Stimulated activated CD4-positive, alpha-beta T cell treated with anti-CD3 and anti-CD28 coated beads, TNF-alpha, amount 100 ng/mL, for 1 hour (primary cell): ENCODE measurements at places on chromosomes 5 and 9.

DNA sequence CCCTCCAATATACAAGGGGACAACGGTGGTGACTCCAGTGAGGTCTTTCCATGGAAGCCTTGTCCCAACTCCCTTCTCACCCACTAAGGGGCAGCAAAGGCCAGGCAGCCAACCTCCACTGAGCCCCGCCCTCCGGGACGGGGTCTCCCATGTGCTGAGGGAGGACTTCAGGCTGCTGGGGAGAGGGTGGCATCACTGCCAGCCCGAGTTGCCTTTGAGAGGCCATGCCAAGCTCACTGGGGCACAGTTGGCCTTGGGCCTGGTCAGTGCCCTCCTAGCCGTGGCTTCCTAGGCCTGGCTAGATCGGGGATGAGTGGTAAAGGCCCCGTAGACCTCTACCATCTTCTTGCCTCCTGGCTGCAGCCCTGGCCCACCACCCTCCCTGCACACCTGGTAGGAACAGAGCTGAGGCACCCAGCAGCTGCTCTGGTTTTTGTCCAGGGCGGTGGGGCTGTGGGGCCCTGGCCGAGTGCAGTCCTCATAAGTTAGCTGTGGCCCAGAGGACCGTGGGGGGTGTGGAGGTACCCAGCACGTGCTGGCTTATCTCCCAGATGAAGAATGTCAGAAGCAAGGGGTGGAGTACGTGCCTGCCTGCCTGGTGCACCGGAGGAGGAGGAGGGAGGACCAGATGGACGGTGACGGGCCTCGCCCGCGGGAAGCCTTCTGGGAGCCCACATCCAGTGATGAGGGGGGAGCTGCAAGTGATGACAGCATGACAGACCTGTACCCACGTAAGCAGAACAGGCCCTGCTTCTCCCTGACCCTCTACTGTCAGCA lies 3.2 kb downstream of the SURF2 start:
- DNase-seq = no peak

DNA sequence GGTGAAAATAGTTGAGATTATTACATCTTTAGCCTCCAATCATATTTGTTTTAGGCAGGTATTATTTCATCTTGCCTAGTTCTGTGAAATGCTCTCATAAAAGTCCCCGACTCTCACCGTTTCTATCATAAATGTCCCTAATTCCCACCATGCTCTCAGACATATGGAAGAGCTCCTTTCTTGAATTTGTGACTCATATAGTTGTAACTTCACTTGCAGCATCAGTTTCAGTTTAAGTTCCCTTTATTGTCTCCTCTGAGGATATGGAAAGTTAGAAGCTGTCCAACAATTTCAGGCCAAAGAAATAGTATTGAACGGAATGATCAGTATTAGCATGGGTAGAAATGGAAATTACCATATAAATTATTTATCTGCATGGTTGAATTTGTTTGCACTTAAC lies 187.5 kb upstream of the NR4A3 start:
- DNase-seq = no peak

DNA sequence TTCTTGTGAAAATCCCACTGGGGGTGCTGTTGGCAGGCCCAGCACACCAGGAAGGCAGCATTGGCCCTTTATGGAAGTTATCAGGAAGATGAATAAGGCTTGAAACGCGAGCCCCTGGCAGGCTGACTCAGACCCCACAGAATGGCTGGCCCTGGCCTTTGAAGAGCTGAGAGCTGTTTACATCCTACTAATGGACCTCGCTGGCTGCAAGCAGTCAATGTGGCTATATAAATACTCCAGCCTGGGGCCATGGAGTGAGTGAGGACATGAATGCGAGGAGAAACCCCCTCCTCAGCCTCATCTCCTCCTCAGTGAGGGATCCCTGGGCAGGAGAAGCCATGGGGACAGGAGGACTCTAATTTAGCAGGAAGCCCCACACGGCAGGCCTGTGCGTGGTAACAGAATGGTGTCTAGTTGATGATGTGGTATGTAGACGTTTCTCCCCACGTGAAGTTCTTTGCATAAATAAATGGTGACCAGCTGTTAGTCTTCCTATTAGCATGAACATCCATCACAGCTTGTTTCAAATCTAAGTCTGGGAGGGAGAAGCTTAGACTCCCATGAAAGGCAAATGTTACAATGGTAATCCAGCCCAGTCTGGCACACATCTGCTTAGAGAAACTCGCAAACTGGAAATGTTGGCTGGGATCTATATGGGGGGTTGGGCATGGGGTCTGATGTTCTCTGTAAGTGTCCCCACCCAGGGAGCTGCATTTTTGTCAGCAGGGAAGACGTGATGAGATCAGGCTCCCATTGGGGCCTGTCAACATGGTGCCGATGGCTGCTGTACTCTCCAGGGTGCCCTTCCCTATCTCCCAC lies 175.1 kb upstream of the PITX1 start:
- no peak for DNase-seq

GRCh38 chr9:5453673-5454072 lies 3.3 kb downstream of the CD274 start:
- no peak for DNase-seq

DNA sequence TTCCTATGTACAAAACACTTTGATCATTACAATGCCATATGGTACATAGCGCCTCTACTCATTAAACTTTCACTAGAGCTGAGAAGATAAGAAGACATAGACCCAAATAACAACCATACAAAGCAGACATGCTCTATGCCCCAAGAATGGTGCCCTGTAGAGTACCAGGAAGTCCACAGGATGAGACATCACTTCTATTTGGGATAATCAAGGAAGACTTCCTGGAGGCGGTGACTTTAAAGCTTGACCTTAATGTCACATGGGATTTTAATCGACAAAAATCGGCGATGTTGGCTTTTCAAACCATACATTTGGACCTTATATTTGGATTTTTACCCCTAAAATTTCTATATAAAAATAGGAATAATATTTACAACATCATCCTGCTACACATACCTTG lies 224.3 kb upstream of the MAP3K1 start:
- DNase-seq = no peak

GRCh38 chr9:134690946-134691694 lies 49.5 kb downstream of the COL5A1 start:
- DNase-seq = no peak

GRCh38 chr5:20537911-20538703 lies 550.1 kb upstream of the CDH18 start:
- DNase-seq = no peak

GRCh38 chr5:112320408-112320807 lies 98.7 kb downstream of the EPB41L4A start:
- no peak for DNase-seq
